ENCODE measurements at places on chromosomes 2 and 18.

GRCh38 chr2:24711865-24712264 is 81.3 kb downstream of the PTRHD1 start:
- DNase-seq: no peak

DNA sequence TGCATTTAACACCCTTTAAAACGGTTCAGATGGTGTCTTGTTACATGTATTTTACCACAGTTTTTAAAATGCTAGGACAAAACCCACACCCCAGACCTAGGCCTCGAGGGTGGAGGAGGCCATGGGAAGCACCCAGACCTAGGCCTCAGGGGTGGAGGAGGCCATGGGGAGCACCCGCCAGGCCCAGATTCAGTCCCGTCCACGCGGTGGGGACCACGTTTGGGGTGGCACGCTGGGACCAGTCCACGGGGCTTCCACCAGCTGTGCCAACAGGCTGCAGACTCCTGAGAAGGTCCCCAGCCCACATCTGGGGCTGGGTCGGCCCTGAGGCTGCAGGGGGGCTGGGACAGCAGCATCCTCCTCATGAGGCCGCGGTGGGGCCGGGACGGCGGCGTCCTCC is 63.4 kb downstream of the SLC66A2 start:
- no peak for DNase-seq

DNA sequence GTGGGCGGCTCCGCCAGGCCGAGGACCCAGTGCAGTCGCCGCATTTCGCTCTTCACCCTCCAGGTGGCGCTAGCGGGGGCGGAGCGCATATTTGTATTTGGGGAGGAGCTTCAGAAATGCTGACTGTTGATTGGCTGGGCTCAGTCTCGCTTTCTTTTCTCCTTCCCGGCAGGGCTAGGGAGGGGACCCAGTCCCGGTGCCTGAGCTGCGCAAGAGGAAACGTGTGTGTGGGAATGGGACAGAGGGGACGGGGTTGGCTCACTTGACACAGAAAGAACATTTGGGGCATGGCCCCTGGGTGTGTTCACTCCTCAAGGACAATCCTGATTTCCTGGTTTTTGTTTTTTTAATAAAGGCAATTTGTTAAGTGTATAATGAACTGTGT is 20.3 kb upstream of the DNMT3A start:
- DNase-seq: peak; percentile 94

DNA sequence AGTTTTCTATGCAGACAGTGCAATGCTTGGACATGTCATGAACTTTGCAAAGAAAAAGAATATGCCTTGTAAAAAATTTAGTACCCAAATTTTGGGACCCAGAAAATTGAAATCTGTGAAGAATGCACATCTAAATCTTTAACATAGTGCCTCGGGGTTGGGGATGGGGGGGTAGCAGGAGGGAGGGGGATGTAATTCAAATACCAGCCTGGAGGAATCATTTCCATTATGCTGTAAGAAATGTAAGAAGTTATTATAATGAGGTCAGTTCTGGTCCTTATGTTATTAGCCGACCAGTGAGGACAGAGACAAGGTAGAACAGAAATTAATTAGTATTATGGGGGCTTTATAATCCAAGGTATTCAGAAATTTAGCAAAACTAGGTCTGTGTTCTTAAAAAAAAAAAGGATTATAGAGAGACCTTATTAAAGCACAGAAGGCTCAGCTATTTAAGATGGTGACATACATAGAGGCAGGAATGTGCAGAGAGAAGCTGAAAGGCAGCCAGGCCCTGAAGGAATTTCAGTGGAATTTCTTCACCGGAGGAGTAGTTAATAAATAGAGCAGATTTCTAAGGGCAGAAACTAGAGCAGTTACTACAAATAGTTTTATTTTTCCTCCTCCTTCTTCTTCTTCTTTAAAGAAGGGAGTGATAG is 89.0 kb upstream of the RBMS1 start:
- no peak for DNase-seq

- DNase-seq: no peak
Measured at GRCh38 chr2:239824046-239824694, 201.0 kb downstream of the NDUFA10 start.

DNA sequence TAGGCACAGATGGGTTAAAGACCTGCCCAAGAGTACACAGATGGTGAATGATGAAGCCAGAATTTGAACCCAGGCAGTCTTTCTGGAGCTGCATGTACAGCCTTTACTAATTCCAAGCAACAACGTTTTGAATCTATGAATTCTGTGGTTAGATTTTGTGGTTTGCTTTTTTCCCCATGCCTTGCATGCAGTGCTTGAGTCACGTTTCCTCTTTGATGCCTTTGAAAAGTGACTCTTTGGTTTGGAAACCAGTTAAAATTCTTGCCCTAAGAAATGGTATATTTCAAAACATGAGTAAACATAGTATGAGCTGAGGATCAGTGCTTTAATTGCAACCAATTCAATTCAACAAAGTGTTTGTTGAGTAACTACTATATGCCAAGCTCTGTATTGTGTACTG is 48.2 kb upstream of the PPM1B start:
- DNase-seq: no peak

DNA sequence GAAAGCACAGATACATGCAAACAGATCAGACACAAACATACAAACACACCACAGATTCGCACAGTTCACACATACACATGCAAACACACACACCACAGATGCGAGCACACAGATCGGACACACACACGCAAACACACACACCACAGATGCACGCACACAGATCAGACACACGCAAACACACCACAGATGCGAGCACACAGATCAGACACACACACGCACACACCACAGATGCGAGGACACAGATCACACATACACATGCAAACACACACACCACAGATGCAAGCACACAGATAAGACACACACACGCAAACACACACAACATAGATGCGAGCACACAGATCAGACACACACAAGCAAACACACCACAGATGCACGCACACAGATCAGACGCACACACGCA is 149.0 kb downstream of the PXDN start:
- DNase-seq: no peak

DNA sequence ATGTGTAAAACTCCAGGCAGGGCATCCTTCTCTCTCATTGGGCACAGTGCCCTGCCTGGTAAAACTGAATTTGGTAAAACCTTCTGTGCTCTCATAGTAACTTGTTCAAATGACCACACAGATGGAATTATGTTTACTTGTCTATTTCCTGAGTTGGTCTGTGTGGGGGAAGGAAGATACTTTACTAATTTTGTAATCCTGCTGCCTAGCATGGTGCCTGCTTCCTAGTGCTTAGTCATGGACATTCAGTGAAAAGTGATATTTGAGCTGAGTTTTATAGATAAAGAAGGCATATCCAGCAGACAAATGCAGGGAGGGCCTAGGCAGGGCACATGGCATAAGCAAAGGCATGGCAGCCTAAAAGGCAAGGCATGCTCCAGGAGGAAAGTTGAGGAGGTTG is 199.4 kb downstream of the FSHR start:
- DNase-seq: no peak

DNA sequence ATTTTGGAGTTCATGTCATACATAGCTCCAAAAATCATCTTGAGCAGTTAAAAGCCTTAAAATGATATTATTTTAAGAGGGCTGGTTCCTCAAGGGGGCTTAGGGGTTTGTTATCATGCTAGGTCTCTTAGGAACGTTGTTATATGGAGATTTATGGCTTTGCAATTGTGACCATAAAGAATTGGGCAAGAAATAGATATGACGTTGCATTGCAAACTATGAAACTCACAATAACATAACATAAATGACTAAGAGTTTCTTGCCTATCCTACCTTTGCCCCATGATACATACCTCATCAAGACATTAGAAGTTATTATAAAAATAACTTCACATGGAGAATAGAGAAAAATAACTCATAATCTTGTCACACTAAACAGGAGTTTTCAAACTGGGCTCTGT is 206.4 kb upstream of the SESTD1 start:
- DNase-seq: no peak

DNA sequence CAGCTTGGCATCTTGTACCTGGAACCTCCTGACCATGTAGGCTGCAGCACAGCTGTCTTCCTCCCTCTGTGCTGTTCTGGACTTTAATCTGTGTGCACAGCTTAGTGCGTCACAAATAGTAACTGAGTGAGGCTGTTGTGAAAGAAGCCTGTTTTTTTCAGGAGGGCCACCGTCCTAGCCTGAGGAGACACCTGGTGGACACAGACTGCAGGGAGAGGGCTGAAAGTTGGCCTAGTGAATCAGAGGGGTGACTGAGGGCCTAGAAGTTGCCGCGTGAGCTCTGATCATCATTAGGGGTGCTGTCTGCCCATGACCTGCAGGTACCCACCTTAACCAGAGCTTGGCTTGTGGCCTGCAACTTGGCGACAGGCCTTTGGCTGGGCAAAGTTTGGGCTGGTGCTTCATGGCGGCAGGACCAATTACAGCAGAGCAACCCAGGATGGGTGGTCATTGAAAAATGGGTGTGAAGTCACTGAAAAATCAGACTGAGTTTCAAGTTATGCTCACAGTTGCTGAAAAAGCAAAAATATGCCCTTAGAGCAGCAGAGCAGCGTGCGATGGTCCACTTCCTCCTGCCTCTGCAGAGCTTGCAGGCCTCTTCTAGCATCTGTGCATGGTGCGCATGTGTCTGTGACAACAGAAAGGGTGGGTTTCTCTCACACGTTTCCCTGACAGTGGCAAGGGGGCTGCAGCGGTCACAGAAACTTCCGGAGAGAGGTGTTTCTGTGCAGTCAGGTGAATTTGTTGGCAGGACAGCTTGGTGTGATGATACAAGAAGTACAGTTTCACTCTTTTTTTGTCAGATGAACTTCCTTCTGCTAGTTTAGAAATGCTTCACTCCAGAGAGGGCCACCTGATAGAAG is 9.6 kb downstream of the GDF7 start:
- no peak for DNase-seq

DNA sequence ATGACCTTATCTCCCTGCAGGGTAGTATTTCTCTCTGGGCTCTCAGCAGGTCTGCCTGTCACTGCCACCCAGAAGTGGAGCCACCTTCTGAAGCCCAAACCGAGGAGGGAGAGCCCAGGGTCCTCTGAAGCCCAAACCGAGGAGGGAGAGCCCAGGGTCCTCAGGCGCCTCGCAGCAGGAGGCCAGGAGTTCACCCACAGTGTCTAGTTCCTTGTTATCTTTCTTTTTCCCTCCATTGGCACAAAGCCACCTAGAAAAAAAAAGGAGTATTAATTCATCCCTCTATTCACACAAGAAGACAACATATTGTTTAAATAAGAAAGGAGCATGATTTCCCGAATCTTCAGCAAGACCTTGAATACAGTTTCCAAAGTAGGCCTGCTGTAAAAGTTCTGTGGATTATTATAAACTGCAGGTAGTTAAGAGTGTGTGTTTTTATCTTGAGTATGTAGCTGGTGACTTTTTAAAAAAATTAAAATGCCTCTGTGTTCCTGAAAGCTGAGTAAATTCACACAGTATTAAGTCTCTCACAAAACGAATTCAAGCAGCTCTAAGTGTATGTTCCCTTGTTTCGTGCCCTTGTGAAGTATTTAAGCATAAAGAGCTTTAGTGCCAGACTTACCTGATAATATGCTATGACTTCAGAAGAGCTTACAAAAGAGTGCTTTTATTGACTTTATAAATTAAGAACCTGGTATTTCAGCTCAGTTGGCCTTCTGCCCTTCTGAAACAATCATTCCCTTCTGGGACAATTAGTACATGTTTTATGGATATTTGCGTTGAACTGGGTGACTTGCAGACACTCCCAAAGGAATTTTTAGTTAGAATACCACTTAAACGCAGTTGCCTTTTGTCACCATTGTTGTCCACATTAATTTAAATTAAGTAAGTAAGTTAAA is 11.7 kb upstream of the GRHL1 start:
- no peak for DNase-seq

DNA sequence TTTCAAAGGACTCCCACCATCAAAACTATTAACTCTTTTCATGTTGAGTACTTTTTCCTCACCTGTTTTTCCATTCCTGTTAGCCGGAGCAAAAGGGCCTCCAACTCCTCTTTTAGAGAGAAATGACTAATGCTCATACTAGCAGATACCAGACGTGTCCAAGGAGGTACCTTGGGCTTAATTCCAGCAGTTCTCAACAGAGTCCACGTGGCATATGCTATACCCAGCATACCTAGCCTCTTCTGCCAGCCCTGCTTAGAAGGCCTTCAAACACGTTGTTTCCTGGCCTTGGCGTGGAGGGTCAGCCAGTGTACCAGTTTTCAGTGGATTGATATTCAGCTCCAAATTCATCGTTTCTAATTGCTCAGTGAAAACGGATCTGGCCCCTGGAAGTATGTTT is 123.9 kb downstream of the MGAT5 start:
- no peak for DNase-seq

- no peak for DNase-seq
Measured at GRCh38 chr2:9818097-9818496, 25.2 kb upstream of the TAF1B start.

Measured in HEK293T (cell line).